ENCODE measurements at places on chromosomes 12 and 14. TPM values are rescaled to one million over a fixed set of nuclear protein-coding genes. Genes with fewer than 3 reads are reported as not detected.
A peak's percentile ranks its signal among the peaks of the same experiment; 100 is the strongest.

DNA sequence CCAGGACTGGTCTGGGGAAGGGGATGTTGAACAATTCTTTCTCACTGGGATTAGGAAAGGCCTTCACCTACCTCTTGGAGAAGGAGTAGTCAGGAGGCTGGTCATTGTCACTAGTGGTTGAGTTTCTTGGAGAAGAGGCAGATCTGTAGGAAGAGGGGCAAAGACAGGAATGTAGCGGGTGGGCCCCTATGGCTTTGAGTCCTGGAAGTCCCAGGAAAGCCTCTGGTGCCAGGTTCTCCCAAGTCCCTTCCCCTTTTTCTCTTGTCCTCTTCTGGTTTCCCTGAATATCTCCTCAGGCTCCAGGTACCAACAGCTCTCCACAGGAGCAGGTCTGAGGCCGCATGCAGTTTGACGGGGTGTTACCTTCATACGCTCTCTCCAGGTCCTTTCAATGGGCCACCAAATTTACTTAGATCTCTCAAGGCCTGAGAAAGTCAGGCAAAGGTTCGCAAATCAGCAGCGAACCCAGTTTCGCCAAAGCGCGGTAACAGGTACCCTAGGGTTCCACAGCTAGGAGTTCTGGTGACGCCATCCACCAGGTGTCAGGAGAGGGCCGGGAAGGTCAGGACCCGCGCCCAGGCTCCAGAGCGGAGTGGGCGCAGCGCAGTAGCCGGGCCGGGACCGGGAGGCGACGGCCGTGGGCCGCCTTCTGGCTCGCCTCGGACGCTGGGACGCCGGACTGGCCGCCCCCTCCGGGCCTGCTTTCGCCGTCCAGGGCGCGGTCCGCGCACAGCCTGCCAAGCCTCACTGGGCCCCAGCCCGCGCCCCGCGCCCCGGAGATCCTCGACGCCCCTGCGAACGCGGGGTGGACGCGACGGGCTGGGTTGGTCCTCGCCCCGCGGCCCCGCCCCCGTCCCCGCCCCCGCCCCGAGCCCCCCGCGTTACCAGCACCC lies 795 bp downstream of the SMAGP start:
- H3K36me3 ChIP-seq = no peaks in the 10 kb centered on the region
- H3K27ac ChIP-seq = peak overlapping the region; percentile 77
- peak overlapping the region; percentile 88 for H3K4me3 ChIP-seq

GRCh38 chr14:104624939-104625338 lies 20.4 kb upstream of the TMEM179 start:
- H3K27ac ChIP-seq = no peak overlapping the region
- H3K4me1 ChIP-seq = no peaks in the 10 kb centered on the region
- DNase-seq = no peak

The SLCO1A2 gene
- 0.04 TPM for total RNA-seq

DNA sequence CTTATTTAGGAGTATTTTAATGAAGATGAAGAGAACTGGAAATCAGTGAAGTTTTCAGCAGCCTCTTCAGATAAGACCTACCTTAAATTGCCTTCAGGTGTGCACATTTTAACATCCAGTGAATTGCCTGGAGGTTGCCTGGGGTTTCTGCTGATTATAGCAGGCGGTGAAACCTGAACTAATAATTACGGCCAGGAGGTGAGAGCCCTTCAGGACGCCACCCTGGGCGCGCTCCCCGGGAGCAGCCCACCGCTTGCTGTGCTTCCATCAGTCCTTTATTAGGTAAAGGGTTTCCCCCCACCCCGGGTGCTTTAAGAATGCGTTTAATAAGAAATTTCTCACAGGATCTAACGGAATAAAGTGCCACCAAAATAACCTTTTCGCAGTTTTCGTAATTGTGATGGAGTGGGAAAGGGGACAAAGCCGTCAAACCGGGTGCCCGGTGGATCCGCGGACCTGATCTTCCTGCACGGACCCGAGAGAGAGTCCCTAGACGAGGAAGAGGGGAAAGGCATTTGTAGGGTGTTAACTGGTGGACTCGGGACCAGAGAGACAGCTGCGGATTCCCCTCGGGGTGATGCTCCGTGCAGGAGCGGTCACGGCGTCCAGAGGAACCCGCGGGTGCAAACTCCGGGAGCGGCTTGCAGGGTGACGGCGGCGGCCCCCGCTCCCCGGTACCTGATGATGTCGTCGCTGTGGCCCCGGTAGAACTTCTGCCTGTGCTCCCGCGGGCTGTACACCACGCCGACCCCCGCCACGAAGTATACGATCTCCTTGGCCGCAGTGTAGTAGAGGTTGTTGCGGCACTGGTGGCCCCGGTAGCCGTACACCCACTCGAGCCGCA lies 902 bp downstream of the EML5 start:
- H3K27ac ChIP-seq = peak overlapping the region; percentile 69
- H3K36me3 ChIP-seq = no peaks in the 10 kb centered on the region
- peak; percentile 18 for DNase-seq
- H3K27me3 ChIP-seq = no peaks in the 10 kb centered on the region

DNA sequence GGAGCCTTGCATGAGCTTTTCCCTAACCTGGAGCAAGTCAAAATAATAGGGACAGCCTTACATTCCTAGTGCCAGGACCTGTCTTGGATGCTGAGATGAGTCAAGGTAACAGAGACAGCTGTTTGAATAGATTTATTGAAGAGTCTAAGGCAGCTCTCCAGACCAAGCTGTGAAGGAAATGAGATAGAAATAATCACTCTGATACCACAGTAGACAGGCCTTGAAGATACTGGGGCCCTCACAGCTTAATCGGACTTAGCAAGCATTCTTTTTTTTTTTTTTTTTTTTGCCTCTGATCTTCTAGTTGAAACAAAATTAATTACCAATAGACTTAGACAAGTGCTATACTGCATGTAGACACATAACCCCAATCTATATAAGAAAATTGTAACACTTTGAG lies 3.1 kb upstream of the RNASE9 start:
- H3K27ac ChIP-seq = no peak overlapping the region
- H3K27me3 ChIP-seq = no peaks in the 10 kb centered on the region
- no peak overlapping the region for H3K4me3 ChIP-seq
- no peaks in the 10 kb centered on the region for H3K36me3 ChIP-seq

The B4GALNT3 gene
- 9.2 TPM for total RNA-seq

- H3K4me1 ChIP-seq = no peaks in the 10 kb centered on the region
- DNase-seq = no peak
- no peak overlapping the region for H3K27ac ChIP-seq
- H3K36me3 ChIP-seq = no peaks in the 10 kb centered on the region
- H3K27me3 ChIP-seq = no peaks in the 10 kb centered on the region
- H3K4me3 ChIP-seq = no peak overlapping the region
Measured at GRCh38 chr12:24175284-24175683, 225.8 kb upstream of the SOX5 start.

The KRT75 gene
- total RNA-seq = not detected
